Diencephalon (tissue), 1 donor: ENCODE measurements at places on chromosomes 11 and 22. TPM values are rescaled to one million over a fixed set of nuclear protein-coding genes. Genes with fewer than 3 reads are reported as not detected.

The SPI1 gene
- 1.8 TPM for total RNA-seq

The TMPRSS6 gene
- 0.23 TPM for total RNA-seq

The OR10S1 gene
- not detected for total RNA-seq

The BIK gene
- total RNA-seq = 0.46 TPM

The SERHL2 gene
- total RNA-seq = 4.4 TPM

The ANGPTL5 gene
- 0.23 TPM for total RNA-seq

The SAA2 gene
- not detected for total RNA-seq

The TMEM132A gene
- total RNA-seq = 104 TPM

The C11orf87 gene
- total RNA-seq = 90.7 TPM

The ME3 gene
- 75.0 TPM for total RNA-seq

The OR8J1 gene
- total RNA-seq = not detected

The TCIRG1 gene
- 4.8 TPM for total RNA-seq

The CHKA gene
- 52.8 TPM for total RNA-seq

The MMP3 gene
- total RNA-seq = not detected

The FLRT1 gene
- total RNA-seq = 12.0 TPM

The OR5B21 gene
- not detected for total RNA-seq

The PPP2R1B gene
- 16.1 TPM for total RNA-seq

The PGA5 gene
- not detected for total RNA-seq

The H19 gene
- 9.5 TPM for total RNA-seq

The SYTL2 gene
- 13.1 TPM for total RNA-seq

The TMPRSS13 gene
- total RNA-seq = 0.23 TPM

The MN1 gene
- 12.9 TPM for total RNA-seq

The BTG4 gene
- not detected for total RNA-seq

The RFPL3 gene
- total RNA-seq = not detected

The PANX2 gene
- 4.8 TPM for total RNA-seq

The SLC22A6 gene
- total RNA-seq = 5.8 TPM

The NOX4 gene
- total RNA-seq = 9.7 TPM

The CFAP300 gene
- total RNA-seq = 6.7 TPM

The GPR83 gene
- total RNA-seq = 4.4 TPM

The SCN3B gene
- 120 TPM for total RNA-seq

The WBP2NL gene
- total RNA-seq = 4.2 TPM

The MS4A18 gene
- total RNA-seq = not detected

The UCP2 gene
- 8.8 TPM for total RNA-seq

The OSBP gene
- total RNA-seq = 43.4 TPM

The RAB3IL1 gene
- total RNA-seq = 4.4 TPM

The FGF19 gene
- total RNA-seq = 2.3 TPM

The MPPED1 gene
- 14.1 TPM for total RNA-seq

The KDELR3 gene
- total RNA-seq = 1.2 TPM

The B4GALNT4 gene
- total RNA-seq = 75.7 TPM

The XBP1 gene
- 53.3 TPM for total RNA-seq

The PTPN5 gene
- total RNA-seq = 43.4 TPM

The CSRP3 gene
- not detected for total RNA-seq

The PRODH gene
- total RNA-seq = 10.1 TPM

The TPST2 gene
- 10.4 TPM for total RNA-seq

The PRSS23 gene
- 9.0 TPM for total RNA-seq

The ADM2 gene
- total RNA-seq = not detected
